ENCODE measurements at places on chromosomes 13 and 19. TPM values are rescaled to one million over a fixed set of nuclear protein-coding genes. Genes with fewer than 3 reads are reported as not detected.

- DNase-seq, result peak; percentile 91
These were observed 11.1 kb upstream of the ARRDC2 start for GRCh38 chr19:17996826-17997316.

DNA sequence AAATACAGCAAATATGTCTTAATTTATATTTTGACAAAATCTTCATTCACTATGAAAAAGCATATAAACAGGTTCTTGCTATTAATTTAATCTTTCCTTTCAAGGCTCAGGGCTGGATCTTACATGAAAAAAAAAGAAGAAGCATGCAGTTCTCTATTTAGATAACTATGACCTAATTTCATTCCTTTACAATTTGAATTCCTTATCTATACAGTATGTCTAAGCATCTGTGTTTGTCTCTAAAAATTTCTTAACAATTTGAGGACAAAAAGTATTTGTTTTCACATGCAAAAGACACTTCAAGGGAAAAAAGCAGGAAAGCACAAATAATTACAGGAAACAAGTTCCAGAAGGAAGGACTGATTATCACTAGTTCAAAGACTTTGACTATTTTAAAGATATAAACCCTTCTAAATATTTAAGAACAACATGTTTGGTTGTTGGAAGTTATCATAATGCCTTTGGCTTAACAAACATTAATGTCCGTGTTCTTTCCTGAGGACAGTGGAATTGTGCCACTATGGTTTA is 157.5 kb downstream of the TBC1D4 start:
- no peak for DNase-seq

GRCh38 chr19:32748497-32748896 is 28.9 kb downstream of the TDRD12 start:
- no peak for DNase-seq

The MBD3L2 gene
- not detected for total RNA-seq

DNA sequence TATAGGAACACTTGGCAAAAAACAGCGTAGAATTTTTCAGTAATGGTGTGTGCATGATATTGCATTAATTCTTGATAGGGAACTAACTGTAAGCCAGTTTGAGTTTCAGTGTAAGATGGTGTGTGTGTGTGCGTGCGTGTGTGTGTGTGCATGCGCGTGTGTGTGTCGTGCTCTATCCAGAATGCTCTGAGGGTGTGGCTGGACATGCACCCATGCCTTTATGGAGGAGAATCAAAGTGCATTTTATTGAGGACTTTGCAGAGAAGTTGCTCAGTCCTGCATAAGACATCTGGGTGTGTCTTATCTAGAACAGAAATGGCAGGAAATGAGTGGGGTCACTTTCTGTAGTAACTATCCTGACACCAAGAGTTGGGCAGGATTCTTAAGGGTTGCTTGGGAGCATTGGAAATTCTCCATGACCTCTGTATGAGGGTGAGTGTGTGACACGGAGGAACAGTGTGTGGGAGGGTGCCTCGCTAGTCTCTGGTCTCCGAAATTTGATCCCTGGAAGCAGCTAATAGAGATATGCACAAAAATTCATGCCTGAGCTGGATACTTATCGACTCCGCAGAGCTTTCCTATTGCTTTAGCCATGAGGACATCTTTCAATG is 252.2 kb downstream of the TSHZ3 start:
- no peak for DNase-seq

DNA sequence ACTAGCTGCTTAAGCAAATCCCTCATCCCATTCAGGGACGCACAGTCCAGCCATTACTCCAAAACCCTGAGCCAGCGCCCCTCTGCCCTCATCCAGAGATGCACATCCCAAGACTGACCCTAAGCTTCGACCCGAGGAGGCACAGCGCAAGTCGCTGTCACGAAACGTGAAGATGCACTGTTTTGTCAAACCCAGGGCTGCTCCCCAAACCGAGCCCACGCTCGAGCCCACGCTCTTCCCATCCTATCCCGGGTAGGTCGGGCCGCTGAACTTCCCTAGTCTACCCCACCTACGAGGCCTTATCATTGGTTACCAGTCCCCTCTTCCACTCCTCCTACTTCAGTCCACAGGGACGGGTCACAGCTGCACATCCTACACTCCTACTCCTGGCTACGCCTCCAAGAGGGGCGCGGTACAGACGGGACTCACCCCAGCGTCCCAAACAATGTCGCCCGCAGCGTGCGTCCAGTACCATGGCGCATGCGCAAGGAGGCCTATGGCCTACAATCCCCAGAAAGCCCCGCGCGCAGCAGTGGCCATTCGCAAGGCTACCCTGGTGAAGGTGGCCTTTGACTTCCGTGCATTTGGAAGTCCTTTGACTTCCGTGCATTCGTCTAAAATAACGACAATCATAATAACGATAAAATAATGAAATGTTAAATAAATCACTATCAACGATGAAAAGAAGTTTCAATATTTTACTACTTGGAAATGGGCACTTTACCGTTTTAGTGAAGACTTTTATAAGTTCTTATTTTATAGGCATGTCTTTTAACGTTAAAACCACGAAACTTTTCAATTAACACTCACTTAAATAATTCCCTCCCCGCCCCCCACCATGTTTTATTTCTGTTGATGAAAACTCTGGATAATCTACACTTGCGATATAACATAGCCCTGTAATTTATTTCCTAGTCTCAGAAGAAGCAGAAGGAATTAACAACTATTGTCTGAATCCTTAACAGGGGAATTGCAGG is at the start of gene ZNF285:
Gene ZNF285, minus strand, starts transcription at position 470 of the 977 bp plus-strand sequence. CDS start 4,395 bp downstream, outside the sequence.
- peak; percentile 89 for DNase-seq

The TNFRSF19 gene
- not detected for total RNA-seq

GRCh38 chr13:35763782-35764123 is 287.3 kb upstream of the MAB21L1 start:
- DNase-seq, result no peak

The GFY gene
- not detected for total RNA-seq

DNA sequence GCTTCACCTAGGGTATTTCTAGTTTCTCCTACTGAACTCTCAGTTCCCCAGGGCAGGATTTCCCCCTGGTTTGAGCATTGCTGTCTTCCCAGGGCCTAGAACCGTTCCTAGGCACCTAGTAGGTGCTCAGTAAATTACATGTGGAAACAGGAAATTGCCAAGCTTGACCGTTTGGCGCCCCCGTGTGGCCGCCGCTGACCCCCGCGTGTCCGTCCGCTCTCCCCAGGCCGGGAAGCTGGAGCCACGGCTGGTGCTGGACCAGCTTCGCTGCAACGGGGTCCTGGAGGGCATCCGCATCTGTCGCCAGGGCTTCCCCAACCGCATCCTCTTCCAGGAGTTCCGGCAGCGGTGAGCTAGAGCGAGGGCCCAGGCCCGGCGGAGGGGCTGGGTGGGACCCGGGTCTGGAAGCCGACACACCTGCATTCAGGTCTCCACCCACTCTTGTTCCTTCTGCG is 55.5 kb downstream of the MYH14 start:
- no peak for DNase-seq

- DNase-seq, result no peak
These were observed 83.1 kb downstream of the TNFSF13B start for GRCh38 chr13:108352599-108352998.

The CYP2A7 gene
- not detected for total RNA-seq

- DNase-seq, result no peak
These were observed 12.4 kb downstream of the ZIC2 start for GRCh38 chr13:99993660-99994637.

DNA sequence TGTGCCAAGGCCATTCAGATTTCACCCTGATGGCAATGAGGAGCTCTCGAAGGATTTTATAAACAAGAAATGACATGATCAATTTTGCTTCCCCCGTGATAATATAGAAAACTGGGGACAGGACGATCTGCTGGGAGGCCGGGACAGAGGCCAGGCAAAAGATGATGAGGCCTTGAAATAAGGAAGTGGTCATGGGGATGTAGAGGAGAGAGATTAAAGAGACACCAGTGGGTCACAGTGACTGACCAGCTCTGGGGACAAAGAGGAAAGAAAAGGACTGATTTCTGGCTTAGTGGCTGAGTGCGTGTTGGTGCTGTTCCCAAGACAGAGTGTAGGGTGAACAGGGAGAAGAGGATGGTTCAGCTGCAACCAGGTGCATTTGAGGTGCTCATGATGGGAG is 68.7 kb upstream of the FLT1 start:
- DNase-seq, result no peak

- DNase-seq, result no peak
These were observed 558.8 kb upstream of the KLHL1 start for GRCh38 chr13:70666883-70667556.

DNA sequence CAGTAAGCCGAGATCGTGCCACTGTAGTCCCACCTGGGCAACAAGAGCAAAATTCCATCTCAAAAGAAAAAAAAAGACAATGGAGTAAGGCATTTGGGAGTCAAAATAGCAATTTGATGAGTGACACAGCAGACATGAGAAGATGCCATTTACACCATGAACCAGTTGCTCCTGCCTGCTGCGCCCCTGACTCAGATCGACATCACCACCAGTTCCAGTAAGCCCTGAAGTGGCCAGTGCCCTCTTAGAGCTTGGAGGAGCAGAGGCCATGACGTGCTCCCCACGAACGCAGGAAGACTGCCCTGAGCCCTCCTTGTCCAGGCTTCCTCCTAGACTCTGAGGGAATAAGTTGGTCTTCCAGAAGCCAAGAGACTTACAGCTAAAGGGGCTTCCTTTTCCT is 339.2 kb downstream of the MYO16 start:
- no peak for DNase-seq

DNA sequence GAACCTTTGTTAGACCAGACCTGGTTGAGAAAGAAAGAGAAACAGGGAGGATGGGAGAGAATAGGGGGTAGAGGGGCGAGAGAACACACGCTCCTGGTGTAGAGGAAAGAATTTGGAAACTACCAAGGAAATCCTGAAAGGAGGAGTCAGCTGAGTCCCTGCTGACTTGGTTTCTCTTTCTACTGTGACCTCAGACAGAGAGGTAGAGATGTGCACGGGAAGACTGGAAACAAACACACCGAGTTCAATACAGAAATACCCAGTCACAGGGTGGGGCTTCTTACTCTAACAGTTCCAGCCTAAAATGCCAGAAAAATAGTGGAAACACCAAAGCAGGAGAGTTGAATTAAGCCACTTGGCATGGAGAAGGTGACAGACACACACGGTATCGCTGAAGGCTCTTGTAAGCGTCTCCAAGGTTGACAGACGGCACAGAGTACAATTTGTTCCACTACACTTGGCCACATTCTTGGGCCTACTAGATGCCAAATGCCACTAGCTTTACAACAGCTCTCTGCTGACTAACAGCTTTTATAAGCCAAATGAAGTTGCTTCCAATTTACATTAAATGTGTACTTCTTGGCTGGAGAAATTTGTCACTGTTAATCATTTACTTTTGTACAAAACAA is 28.1 kb downstream of the LATS2 start:
- DNase-seq, result no peak

DNA sequence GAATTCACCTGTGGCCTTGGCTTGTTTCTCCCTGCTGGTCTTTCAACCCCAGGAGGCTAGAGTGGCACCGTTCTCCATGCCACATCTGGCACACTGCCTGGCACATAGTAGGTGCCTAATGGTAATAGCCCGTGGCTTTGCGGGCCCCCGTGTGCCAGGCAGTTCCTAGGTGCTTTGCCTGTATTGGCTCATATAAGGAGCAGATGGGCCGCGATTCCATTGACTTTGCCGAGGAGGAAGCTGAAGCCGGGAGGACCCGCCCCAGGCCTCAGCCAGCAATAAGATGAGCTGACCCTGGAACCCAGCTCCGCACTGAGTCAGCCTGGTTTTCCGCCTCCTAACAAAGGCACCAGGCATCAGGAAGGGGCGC is 807 bp downstream of the PGLYRP1 start:
- no peak for DNase-seq

GRCh38 chr19:50728084-50728737 is 5.0 kb downstream of the CLEC11A start:
- DNase-seq, result peak; percentile 85

DNA sequence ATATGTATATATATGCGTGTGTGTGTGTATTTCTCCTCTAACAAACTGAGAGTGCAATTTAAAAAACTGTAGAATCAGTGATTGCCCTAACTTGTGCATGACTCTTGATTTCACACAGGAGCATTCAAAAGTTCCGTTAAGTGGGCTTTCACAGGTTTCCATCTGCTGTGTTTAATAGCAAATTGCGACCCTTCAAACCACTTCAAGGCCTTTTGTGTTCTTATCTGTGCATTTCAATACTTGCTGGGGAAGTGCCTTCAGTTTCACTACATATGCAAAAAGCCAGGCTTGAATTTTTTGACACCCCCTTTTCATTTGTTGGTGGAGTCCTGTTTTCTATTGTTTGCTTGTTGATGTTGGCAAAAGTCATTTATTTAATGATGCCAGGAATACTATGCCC is 158.0 kb downstream of the TM9SF2 start:
- DNase-seq, result no peak

- DNase-seq, result no peak
These were observed 2.4 kb downstream of the KANK2 start for GRCh38 chr19:11194656-11195558.

The SLC7A10 gene
- total RNA-seq, result not detected

DNA sequence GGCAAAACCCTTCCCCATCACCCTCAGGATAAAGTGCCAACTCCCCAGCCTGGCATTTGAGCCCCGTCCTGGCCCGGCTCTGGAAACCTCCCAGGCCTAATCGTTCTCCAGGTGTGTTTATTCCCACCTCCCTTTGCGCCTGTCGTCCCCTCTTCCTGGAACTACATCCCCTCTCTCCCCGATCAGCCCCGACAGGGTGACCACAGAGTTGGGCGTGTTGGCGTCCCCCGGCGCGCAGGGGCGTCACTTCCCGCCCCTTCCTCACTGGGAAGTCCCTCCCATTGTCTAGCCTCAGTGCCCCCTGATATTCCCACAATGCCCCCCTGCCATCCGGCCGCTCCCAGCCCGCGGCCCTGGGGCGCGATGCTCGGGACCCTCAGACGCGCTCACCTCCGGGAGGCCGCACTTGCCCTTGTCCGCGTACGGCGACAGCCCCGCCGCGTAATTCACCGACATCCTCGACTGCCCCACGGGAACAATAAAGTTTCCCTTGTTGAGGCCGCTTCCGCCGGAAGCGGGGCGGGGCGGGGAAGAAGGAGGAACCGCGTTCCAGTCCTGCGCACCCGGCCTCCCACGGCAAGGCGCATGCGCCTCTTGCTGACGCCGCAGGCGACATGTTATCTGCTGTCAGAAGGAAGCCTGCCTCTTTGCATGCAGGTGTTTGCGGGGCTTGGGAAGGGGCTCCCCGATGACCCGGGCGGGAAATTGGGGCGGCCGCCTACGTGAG is at the start of the genes ANKRD24 and SIRT6:
Gene ANKRD24, plus strand, starts transcription at position 606 of the 727 bp plus-strand sequence. CDS start 3,737 bp downstream, outside the sequence.
Gene SIRT6, minus strand, starts transcription at position 480 of the 727 bp plus-strand sequence. Its CDS starts 24 bp downstream, at position 456.
- peak; percentile 97 for DNase-seq

- no peak for DNase-seq
These were observed 22.5 kb downstream of the LDLR start for GRCh38 chr19:11111771-11112144.
